Tibial artery (tissue), 4 donors: ENCODE measurements at places on chromosomes 7 and 10.

DNA sequence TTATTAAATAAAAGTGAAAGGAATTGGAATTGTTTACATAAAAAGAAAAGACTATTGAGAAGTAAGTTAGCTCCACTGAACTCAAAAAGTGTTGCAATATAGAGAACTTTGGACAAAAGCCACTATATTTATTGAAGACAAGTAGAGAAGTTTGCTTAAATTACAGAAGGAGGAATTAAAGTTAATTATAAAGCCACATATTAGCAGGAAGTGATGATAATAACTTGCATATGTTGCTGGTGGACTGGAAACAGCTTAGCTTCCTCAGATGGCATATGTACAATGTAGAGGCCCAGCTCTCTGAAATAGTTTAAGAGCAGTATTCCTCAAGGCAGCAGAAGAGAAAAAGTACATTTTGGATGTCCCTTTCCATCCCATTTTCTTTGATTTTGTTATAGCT is 400.7 kb downstream of the GATA3 start:
- no peak overlapping the region for H3K4me3 ChIP-seq
- no peak for DNase-seq
- no peaks in the 10 kb centered on the region for H3K36me3 ChIP-seq
- H3K27ac ChIP-seq = no peak overlapping the region

DNA sequence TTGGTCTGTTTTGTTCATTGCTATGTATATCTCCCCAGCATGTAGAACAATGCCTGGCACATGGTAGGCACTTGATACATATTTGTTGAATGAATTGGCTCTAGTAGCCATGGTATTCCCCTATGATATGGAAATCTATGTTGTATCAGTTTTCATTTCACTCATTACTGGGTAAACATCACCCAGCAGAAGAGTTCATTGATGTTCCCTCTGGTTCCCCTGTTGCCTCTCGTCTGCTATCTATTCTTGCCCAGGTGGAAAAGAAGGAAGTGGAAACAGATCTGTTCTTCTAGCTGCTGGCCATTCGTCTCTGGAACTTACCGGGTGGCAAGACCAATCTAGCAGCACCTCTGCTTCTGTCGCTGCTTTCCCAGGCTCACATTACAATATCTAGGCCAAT is 71.5 kb downstream of the LRRC4 start:
- no peak for DNase-seq
- no peaks in the 10 kb centered on the region for H3K4me1 ChIP-seq
- no peaks in the 10 kb centered on the region for H3K36me3 ChIP-seq
- no peak overlapping the region for H3K27ac ChIP-seq
- H3K27me3 ChIP-seq = no peaks in the 10 kb centered on the region
- H3K4me3 ChIP-seq = no peak overlapping the region

- H3K27ac ChIP-seq = no peak overlapping the region
- peaks cover 2% of the 10 kb centered on the region for H3K4me1 ChIP-seq
- H3K27me3 ChIP-seq = no peaks in the 10 kb centered on the region
- H3K4me3 ChIP-seq = no peak overlapping the region
- H3K36me3 ChIP-seq = no peaks in the 10 kb centered on the region
These were observed 46.1 kb downstream of the C1GALT1 start for GRCh38 chr7:7228472-7228871.

DNA sequence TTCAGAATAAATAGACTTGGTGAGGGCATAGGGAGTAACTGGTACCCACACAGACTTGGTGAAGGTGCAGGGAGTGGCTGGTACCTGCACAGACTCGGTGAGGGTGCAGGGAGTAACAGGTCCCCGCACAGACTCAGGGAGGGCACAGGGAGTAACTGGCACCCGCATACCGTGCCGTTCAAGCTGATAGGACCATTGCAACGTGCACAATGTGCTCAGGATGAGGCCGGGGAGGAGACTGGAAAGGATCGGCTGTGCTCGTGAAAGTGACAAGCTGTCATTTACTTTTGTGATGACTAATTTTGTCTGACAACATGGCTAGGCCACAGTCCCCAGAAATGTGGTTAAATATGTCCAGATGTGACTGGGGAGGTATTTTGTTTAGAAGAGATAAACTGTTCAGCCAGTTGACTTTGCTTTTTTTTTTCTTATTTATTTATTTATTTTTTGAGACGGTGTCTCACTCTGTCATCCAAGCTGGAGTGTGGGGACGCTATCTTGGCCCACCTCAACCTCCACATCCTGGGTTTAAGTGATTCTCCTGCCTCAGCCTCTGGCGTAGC is 76.2 kb upstream of the NMT2 start:
- no peaks in the 10 kb centered on the region for H3K27me3 ChIP-seq
- H3K4me3 ChIP-seq = no peak overlapping the region
- no peak for DNase-seq

- no peaks in the 10 kb centered on the region for H3K36me3 ChIP-seq
- no peak overlapping the region for H3K4me3 ChIP-seq
- H3K27ac ChIP-seq = no peak overlapping the region
- no peaks in the 10 kb centered on the region for H3K27me3 ChIP-seq
- peaks cover 10% of the 10 kb centered on the region for H3K4me1 ChIP-seq
- no peak for DNase-seq
These were observed 43.5 kb upstream of the CHST3 start for GRCh38 chr10:71920540-71921323.

- no peaks in the 10 kb centered on the region for H3K27me3 ChIP-seq
- H3K4me3 ChIP-seq = no peak overlapping the region
- peaks cover 14% of the 10 kb centered on the region for H3K4me1 ChIP-seq
- no peak overlapping the region for H3K27ac ChIP-seq
These were observed 37.9 kb upstream of the ANKRD1 start for GRCh38 chr10:90958781-90959180.

DNA sequence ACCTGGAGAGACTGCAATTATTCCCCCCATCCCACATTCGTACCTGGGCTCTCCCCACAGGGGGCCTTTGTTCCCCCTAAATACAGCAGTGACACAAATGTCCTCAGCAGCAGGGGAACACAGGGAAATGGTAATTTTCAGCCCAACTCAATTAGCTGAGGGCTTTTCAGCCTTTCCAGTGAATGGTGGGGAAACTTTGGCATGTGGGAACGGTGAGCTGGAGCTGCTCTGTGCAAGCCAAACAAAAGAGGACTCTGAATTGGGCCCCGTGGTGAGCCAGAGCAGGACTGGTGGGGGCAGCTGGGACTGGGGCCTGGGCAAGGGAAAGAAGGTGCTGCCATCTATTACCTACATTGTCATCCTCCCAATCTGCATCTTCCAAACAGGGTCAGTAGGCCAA is 51.0 kb downstream of the FBXW4 start:
- H3K27me3 ChIP-seq = no peaks in the 10 kb centered on the region
- no peaks in the 10 kb centered on the region for H3K36me3 ChIP-seq
- no peak for DNase-seq
- H3K4me1 ChIP-seq = peaks cover 9% of the 10 kb centered on the region
- no peak overlapping the region for H3K27ac ChIP-seq

DNA sequence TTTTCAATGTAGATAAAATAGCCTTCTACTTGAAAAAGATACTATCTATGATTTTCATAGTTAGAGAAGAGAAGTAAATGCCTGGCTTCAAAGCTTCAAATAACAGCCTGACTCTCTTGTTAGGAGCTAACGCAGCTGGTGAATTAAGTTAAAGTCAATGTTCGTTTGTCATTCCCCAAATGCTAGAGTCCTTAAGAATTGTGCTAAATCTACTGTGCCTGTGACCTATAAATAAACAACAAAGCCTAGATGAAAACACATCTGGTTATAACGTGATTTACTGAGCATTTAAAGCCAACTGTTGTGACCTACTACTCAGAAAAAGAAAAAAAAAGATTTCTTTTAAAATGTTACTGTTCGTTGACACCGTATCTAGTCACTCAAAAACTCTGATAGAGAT is 134.7 kb downstream of the POLR1F start:
- H3K27me3 ChIP-seq = no peaks in the 10 kb centered on the region
- H3K36me3 ChIP-seq = no peaks in the 10 kb centered on the region
- H3K4me3 ChIP-seq = no peak overlapping the region
- no peaks in the 10 kb centered on the region for H3K4me1 ChIP-seq

DNA sequence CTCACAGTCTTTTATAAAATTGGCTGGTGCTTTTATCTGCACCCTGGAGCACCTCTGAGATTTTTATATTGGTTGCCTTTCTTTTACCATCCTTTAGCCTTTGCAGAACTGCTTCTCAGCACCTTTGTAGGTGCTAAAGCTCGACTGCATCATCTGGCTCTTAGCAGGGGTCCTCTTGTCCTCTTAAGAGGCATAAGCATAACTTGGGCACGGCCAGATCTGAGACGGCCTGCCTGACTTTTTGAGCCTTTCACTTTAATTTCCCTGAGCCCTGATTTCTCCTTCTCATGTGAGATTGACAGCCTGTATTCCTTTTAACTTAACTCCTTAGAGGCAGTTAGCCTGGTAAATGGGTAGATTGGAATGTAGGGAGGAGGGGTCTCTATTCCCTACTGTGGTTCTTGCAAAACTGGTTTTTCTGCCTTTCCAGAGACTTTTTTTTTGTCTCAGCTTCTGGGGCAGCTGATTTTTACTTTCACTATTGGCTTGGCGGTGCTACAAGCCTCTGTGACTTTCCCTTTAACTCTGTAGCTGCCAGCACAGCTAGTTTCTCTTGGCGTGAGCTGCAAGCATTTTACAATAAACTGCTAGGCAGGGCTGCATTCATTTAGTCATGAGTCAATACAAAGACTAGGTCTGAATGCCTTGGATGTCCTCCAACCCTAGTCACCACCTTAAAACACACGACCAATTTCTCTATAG is 24.0 kb downstream of the ZPBP start:
- H3K27ac ChIP-seq = peak overlapping the region; percentile 48
- H3K27me3 ChIP-seq = no peaks in the 10 kb centered on the region
- no peaks in the 10 kb centered on the region for H3K36me3 ChIP-seq
- DNase-seq = no peak
- peaks cover 14% of the 10 kb centered on the region for H3K4me1 ChIP-seq
- H3K4me3 ChIP-seq = peak overlapping the region; percentile 60

- no peak overlapping the region for H3K4me3 ChIP-seq
- no peaks in the 10 kb centered on the region for H3K36me3 ChIP-seq
- peaks cover 20% of the 10 kb centered on the region for H3K4me1 ChIP-seq
- H3K27me3 ChIP-seq = no peaks in the 10 kb centered on the region
These were observed 244.8 kb downstream of the BICC1 start for GRCh38 chr10:58757352-58758065.

DNA sequence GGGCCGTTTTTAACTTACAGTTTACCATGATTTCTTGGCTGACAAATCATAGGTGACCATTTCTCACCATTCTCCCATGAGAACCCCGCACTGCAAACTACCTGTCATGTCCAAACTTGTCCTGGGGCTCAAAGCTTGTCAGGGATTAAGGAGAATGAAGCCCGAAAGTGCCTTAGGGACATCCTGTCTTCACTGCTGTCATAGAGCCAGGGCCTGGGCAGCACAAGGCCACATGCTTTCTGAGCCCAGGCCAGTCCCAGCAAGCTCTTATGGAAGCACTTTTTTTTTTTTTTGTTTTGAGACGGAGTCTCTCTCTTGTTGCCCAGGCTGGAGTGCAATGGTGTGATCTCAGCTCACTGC is 33.9 kb downstream of the CCM2 start:
- peaks cover 18% of the 10 kb centered on the region for H3K4me1 ChIP-seq
- H3K36me3 ChIP-seq = peaks cover 7% of the 10 kb centered on the region
- no peaks in the 10 kb centered on the region for H3K27me3 ChIP-seq
- DNase-seq = no peak

- no peak for DNase-seq
- H3K4me3 ChIP-seq = peak overlapping the region; percentile 30
- no peaks in the 10 kb centered on the region for H3K36me3 ChIP-seq
- no peaks in the 10 kb centered on the region for H3K4me1 ChIP-seq
These were observed 730.5 kb downstream of the ZWINT start for GRCh38 chr10:55630491-55631056.

- no peak overlapping the region for H3K27ac ChIP-seq
- H3K4me1 ChIP-seq = no peaks in the 10 kb centered on the region
- DNase-seq = no peak
- H3K27me3 ChIP-seq = no peaks in the 10 kb centered on the region
- no peaks in the 10 kb centered on the region for H3K36me3 ChIP-seq
These were observed 18.9 kb upstream of the PRKAR2B start for GRCh38 chr7:107025449-107026103.

- no peak for DNase-seq
- no peaks in the 10 kb centered on the region for H3K27me3 ChIP-seq
- no peaks in the 10 kb centered on the region for H3K4me1 ChIP-seq
- no peaks in the 10 kb centered on the region for H3K36me3 ChIP-seq
These were observed 32.5 kb downstream of the PRKAR2B start for GRCh38 chr7:107076781-107077698.

- peaks cover 8% of the 10 kb centered on the region for H3K4me1 ChIP-seq
- H3K27me3 ChIP-seq = no peaks in the 10 kb centered on the region
- H3K27ac ChIP-seq = no peak overlapping the region
These were observed 2.5 kb downstream of the ANTXRL start for GRCh38 chr10:46289209-46289810.

DNA sequence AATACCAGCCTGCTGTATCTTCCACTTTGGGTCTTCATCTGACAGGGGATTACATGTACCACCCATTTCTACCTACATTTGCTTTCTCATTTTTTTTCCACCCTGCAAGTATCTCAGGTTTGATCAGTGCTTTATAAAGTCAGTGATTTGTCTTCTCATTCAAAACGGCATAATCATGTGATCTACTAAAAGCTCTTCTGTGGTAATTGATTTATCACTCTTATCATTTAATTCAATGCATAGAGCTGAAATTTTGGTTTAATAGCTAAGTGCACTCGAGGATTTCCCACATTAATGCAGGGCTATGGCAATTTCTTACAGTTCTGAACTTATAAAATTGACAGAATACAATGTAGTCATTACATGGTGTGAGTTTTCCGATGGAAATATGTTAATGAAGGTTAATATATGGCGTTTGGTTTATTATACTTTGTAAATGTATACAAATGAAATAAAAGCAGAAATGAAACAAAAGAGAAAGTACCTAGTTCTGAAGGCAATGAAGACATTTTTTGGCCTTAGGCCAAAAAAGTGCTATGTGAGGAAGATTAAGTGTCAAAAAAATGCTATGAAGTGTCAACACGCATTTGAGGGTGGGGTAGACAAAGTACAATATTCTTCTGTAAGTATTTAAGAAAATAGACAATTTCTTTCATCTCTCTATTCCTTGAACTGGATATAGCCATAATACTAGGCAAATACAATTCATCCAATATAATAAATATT is 457.3 kb downstream of the ETV1 start:
- H3K36me3 ChIP-seq = no peaks in the 10 kb centered on the region
- no peaks in the 10 kb centered on the region for H3K27me3 ChIP-seq
- H3K4me1 ChIP-seq = no peaks in the 10 kb centered on the region
- H3K4me3 ChIP-seq = no peak overlapping the region
- H3K27ac ChIP-seq = no peak overlapping the region

DNA sequence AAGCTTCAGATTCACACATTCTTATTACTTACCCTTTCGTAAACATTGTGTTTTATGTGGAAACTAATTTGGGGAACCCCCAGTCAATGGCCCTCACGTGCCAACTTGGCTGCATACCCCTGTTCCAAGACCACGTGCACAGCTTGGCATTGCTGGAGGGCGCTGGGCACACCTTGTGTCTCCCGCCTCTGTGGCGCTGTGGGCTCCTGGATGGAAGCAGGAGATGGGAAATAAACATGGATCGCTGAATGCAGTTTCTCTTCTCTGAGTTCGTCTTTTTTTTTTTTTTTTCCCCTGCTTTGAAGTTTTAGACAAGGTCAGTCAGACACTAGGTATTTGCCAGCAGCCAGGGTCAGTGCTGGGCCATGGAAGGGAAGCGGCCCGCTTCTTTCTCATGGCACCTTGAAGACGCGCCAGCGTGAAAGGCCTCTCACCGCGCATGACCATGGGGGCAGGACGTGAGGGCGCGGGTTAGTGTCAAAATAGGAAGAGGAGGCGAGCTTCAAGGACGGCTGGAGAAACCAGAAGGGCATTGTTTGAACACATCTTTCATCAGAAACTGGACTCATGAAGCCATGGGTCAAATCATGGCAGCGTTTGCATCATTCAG is 27.3 kb downstream of the BNIP3 start:
- DNase-seq = no peak
- H3K27me3 ChIP-seq = no peaks in the 10 kb centered on the region
- H3K27ac ChIP-seq = no peak overlapping the region
- H3K36me3 ChIP-seq = peaks cover 74% of the 10 kb centered on the region
- H3K4me1 ChIP-seq = no peaks in the 10 kb centered on the region
